ENCODE measurements at places on chromosomes 4 and X.
A peak's percentile ranks its signal among the peaks of the same experiment; 100 is the strongest.

GRCh38 chr4:77695774-77696173 lies 90.2 kb downstream of the CXCL13 start:
- no peak for DNase-seq

- DNase-seq: no peak
Observed at GRCh38 chr4:122710434-122711308, 21.8 kb upstream of the BBS12 start.

DNA sequence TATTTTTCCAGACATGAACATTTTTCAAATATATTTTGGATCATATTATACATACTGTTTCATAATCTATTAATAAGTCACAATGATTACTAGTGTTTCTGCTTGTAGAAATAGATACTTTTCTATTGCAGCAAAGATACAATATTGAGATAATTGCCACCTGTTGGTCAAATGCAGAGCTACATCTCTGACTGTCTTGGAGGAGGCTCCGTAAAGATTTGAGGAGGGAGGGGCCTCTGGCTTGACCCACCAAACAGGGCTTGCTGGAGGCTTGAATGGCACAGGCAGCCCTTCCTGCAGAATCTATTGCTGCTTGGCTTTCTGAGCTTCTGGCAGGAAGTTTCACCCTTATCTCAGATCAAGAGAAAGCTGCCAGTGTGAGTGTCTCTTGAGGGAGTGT lies 99.3 kb upstream of the ARMCX2 start:
- DNase-seq: peak; percentile 42

DNA sequence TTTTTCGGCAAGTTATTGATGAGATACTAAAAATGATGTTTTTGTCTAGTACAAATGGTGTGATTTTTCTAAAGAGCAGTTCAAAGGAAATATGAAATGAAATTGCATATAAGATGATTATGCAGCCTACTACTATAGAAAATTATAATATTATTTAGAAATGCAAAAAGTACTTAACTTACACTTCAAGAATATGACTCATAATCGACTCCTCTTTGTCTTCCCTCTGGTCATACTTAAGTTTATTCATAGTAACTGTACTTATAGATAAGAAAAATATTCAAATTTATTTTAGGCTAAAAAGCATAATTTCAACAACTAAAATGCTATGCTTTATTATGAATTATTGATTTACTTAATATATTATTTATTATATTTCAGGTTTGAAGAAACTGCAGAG lies 33.2 kb downstream of the CEP44 start:
- no peak for DNase-seq

DNA sequence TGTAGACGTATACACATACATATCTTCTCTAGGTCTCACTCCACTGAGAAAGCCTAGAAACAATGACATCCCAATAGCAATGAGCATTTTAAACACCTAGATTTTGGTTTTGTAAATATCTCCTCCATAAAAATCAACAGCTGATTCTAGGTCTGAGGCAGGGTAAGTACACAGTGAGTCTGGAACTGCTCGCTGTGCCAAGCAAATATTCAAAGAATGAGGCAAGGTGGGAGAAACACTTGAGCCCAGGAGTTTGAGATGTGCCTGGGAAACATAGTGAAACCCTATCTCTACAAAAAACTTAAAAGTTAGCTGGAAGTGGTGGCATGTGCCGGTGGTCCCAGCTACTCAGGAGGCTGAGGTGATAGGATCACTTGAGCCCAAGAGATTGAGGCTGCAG lies 22.2 kb downstream of the ABCG2 start:
- DNase-seq: no peak

DNA sequence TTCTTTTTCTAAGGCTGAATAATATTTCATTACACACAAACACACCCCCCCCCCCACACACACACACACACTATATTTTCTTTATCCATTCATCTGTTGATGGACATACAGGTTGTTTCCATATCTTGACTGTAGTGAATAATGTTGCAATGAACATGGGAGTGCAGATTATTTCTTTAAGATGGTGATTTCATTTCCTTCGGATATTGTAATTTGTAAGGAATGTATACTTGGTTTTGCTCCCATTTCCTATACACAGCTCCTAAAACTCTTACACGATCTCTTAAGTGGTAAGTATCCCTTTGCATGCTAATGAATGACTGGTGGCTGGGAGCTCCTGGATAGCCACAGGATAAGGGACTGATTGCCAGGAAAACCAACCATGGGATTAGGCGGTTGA lies 14.7 kb upstream of the RBMXL3 start:
- DNase-seq: no peak

- DNase-seq: peak; percentile 14
Observed at GRCh38 chr4:121256887-121257466, 92.9 kb upstream of the TNIP3 start.

Data from suppressor macrophage treated with lipopolysaccharide for 4 hours (primary cell).